ENCODE measurements at places on chromosomes 12 and 14.
A peak's percentile ranks its signal among the peaks of the same experiment; 100 is the strongest.

- DNase-seq, result no peak
Measured at GRCh38 chr12:31855427-31855826, 103.8 kb upstream of the RESF1 start.

- no peak for DNase-seq
Measured at GRCh38 chr14:74591394-74591793, 20.6 kb downstream of the LTBP2 start.

GRCh38 chr14:64910847-64911495 is 3.3 kb upstream of the CHURC1 start:
- no peak for DNase-seq

DNA sequence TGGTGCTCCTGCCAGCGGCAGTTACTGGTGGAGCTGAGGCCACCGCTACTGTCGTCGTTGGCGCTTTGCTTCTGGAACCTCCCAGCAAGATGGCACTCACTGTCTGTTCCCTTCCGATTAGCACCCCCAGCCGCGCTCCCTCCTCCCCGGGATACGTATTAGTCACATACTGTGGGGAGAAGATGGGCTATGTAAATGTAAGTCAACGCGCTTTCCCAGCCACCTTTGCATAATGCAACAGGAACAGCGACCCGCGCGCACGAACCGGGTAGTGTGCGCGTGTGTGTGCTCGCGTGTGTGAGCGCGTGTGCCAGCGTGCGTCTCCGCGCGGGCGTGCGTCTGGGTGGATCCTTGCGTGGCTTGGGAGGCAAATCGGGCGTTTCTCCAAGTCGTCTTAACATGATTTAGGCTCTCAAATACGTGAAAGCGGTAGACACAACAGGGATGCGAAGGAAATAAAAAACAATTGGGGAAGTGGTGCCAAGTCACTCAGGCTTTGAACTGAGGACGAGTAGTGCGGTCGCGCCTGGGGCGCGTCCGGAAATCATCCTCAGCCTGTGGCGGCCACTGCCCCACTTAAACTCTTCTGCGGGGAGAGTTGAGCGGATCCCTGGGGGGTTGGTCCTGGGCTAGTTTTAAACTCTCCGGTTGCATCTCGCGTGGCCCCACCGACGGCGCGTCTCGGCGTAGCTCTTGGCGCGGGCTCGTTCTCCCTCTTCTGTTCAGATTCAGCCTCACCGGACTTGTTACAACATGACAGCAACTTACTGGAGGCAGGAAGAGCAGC is 1.8 kb downstream of the FLRT2 start:
- no peak for DNase-seq

DNA sequence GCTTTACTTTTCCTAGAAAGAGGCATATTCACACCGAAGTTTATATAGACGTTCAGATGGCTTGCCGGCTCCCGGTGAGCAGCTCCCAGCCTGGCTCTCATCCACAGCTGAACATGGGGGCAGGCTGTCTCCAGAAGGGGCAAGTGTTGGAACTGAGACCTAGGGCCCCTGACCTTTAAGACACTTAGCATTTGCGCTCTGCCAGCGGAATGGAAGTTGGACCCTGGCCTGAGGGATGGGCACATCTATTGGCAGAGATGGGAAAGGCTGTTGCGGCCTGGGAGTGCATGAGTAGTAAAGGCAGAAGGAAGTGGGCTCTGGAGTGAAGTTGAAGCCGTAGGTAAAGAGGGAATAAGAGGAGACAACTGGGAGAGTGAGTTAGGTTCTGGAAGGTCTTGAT is 54.2 kb upstream of the TSPAN9 start:
- no peak for DNase-seq

- DNase-seq, result no peak
Measured at GRCh38 chr12:32069071-32069470, 37.6 kb upstream of the BICD1 start.

DNA sequence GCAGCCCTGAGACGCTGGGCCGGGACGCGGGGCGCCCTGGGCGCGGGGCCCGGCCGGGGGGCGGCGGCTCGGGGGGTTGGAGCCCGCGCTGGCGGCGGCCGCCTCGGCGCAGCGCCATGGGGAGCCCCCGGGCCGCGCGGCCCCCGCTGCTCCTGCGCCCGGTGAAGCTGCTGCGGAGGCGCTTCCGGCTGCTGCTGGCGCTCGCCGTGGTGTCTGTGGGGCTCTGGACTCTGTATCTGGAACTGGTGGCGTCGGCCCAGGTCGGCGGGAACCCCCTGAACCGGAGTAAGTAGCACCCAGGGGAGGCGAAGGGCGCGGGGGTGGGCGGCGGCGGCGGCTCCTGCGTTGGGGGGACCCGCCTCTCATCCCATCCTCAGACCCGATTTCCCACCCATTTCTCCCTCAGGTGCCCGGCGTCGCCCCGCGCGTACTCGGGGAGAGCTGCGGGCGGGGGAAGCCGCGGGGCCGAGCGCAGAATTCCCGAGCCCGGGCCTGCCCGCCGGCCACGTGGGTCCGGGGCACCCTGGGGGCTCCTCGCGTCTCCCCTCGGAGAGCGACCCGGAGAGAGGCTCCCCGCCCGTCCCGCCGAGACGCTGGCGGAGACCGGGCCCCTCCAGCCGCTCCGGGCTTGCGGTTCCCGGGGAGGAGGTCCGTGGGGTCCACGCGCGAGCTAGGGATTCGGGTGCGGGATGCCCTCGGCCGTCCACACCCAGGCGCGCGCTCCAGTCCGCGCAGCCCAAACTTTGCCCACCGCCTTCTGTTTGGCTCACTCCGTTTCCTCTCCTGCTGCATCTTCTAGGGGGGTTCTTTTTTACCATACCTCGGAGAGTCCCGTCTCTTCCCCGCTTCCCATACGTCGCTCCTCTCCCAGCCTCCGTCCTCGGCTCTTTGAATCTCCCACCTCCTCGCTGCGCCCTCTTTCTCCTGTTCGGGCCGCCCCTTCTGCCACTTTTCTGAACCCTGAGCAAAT is 807 bp downstream of the B4GALNT3 start:
- peak; percentile 28 for DNase-seq
